Endothelial cell (in vitro differentiated cells): ENCODE measurements at places on chromosomes 2 and 18.

DNA sequence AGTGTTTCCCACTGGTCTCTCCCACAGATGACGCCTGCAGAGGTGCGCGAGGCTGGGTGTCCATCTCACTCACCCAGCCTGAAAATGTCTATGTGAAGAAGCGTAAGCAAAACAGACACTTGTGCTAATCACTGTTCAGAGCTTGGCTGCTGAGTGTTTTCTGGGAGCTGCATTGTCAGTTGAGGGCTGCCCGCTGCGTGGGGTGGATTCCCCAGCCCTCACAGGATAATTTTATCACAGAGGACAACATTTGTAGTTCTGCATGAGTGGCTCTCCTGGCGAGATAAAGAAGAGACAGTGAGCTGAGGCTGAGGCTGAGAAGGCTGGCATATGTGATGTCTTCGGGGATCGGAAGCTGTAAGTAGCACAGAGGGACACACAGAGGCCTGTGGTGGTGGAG lies 16.2 kb upstream of the CAPN13 start:
- DNase-seq = no peak

GRCh38 chr2:75356865-75357264 lies 157.5 kb upstream of the TACR1 start:
- no peak for DNase-seq

DNA sequence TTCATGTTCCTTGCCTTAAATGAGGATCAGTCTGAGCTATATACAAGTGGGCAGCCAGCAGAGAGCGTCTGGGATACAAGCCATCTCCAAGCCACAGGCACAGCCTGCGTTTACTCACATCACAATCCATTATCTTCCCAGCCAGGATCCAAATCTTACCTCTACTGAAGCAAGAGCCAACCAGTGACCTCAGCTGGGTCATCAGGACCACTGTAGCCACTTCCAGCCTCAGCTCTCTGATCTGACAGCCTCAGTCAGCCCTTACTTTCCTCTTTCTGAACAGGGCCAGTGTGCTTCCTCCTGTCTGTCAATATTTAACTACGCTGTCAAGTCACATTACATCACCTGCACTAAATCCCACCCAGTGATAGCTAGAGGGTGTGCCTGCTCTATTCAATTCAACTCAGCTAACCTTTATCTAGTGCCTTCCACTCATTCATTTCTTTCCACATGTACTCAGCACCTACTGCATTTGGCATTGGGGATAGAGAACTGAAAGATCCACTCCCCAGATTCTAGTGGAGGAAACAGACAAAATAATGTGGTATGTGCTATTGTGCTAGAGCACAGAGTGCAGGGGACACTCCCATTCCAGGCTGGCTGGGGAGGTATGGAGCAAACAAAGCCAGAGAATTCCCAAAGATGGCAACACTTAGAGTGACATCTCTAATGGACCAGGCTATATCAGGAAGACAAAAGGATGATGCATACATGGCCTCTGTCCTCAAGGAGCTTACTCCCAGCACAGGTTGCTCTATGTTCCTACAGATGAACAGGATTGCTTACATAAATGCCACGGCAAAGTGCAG lies 146.5 kb downstream of the NCKAP5 start:
- DNase-seq = no peak

- DNase-seq = no peak
Measured at GRCh38 chr18:22282311-22283115, 113.1 kb downstream of the GATA6 start.

DNA sequence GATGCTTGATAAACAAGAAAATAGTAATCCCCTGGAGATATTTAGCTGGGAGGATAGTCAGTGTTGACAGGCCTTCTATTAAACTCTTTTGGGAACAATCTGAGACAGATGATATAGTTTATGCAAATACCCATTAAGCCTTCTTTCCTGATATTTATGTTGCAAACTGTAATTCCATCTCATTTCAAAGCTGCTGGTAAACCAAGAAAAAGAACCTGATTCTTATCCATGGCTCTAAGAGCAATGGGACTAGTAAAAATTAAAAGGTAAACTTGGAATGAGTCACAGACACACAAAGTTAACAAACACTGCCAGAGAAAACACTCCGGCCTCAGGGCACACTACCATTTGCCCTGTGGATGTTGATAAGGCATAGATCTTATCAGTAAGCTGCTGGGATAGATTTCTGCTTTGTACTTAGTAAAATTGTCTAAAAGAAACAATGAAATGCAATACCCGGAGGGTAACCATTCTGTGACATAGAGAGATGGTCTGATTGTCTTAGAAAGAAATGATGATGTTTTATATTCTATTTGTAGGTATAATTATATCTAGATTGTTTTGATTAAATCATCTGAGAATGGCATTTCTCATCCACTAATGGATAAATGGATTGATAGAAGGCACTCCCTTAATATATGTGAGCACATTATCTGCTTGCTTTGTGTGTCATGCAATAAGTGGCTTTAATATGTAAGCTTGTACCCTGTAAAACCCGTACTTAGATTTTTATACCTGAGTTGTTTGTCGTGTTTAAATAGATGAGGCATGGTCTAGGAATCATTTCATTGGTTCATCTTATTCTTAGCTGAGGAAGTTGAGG lies 13.2 kb downstream of the GALR1 start:
- DNase-seq = no peak

GRCh38 chr2:66577321-66578053 lies 142.6 kb downstream of the MEIS1 start:
- peak; percentile 20 for DNase-seq

DNA sequence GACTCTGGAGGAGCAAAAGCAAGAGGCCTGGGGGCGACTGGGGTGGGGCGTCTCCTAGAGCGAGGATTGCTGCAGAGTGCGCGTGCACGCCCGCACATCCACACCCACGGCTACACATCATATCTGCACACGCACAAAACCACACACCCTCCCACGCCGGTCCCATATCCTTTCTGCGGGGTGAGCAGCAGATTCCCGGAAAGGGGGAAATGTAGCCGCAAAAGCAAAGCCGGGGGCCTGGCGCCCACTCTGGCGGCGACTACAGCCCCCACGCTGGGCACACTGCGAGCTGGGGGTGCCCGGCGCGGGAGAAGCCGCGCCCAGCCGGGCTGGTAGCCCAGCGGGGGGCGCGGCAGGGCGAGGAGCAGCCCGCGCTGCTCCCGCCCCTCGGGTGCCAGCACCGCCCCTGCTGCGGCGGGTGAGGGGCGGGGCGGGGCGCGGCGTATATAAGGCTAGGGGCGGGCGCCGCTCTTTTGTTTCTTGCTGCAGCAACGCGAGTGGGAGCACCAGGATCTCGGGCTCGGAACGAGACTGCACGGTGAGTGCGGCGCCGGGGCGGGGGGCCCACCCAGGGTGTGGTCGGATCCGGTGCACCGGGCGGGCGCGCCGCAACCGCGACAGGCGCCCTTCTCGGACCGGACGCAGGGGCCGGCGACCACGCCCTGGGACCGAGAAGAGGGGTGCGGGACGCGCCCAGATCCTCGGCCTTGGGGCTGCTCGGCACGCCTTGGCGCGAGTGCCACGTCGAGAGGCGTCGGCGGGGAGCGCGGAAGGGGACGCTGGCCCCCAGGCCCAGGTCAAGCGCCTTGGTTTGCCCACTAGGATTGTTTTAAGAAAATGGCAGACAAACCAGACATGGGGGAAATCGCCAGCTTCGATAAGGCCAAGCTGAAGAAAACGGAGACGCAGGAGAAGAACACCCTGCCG lies at the start of gene TMSB10:
Gene TMSB10, plus strand, starts transcription at position 476 of the 927 bp plus-strand sequence.
- peak; percentile 92 for DNase-seq

GRCh38 chr2:27211241-27211942 lies 449 bp upstream of the ATRAID start:
- no peak for DNase-seq

- DNase-seq = no peak
Measured at GRCh38 chr18:10421859-10422258, 32.6 kb upstream of the APCDD1 start.

DNA sequence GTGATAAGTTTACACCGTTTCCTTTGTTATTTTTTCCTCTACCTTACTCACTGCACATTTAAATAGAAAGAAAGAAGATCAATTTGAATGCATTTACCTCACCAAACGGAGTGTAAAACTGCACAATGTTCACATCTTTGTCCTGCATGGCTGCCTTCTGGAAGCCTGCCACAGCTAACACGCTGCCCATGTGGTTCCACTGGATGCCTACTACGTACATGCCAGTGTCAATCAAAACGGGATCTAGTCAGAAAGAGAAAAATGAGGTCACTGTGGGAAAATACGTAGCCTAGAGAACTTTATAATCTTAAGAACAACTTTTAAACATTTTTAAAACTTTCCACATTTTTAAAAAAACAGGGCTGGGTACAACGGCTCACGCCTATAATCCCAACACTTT lies 16.4 kb downstream of the WDR35 start:
- no peak for DNase-seq

- peak; percentile 57 for DNase-seq
Measured at GRCh38 chr2:175030380-175031271, 25.4 kb upstream of the CHN1 start.

GRCh38 chr18:24153397-24153796 lies 14.5 kb downstream of the CABYR start:
- DNase-seq = no peak

- DNase-seq = no peak
Measured at GRCh38 chr2:123596621-123597020, 428.5 kb upstream of the CNTNAP5 start.

DNA sequence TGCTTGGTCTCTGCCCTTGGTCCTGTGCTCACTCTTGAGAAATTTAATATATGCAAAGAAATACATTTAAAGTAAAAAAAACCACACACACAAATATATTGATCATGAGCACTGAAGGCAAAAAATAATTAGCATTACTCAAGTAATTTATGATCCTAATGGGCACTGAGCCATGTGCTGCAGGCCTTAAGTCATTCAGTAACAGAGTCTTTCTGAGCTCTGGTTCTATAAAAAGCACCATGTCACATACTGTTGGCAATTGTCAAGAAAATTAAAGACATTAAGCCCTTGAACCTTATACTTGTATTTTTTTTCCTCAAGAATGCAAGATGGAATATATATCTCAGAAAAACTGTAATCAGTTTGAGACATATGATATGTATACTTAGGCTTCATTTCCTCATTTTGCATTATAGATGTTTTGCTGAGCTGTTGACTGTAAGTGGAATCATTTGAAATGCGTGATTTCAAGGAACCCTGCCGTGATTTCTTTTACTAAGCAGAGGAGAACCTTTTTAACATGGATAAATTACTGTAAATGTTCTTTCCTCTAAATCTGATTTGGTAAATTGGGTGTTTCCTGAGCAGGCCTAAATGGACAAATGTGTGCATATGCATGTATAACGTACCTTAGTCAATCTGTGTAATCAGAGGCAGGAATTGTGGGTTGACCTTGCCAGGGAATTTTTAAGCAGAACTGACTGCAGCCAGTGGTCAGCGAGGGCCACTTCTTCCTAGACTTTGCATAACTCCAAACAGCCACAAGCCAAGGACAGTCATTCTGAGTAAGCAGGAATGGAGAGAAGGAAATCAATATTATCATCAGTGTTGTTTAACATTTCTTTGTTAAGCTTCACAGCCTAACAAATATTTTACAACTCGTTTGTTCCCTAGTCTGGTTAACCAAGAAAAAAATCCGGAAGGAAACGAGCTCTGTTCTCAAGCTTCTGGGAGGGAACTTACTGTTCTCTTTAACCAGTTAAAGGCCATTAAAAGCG lies 191.5 kb upstream of the ATP5MC3 start:
- no peak for DNase-seq

GRCh38 chr2:121816797-121817196 lies 61.3 kb downstream of the TSN start:
- no peak for DNase-seq
